ENCODE measurements at places on chromosomes 16 and 17. TPM values are rescaled to one million over a fixed set of nuclear protein-coding genes. Genes with fewer than 3 reads are reported as not detected.
A peak's percentile ranks its signal among the peaks of the same experiment; 100 is the strongest.

DNA sequence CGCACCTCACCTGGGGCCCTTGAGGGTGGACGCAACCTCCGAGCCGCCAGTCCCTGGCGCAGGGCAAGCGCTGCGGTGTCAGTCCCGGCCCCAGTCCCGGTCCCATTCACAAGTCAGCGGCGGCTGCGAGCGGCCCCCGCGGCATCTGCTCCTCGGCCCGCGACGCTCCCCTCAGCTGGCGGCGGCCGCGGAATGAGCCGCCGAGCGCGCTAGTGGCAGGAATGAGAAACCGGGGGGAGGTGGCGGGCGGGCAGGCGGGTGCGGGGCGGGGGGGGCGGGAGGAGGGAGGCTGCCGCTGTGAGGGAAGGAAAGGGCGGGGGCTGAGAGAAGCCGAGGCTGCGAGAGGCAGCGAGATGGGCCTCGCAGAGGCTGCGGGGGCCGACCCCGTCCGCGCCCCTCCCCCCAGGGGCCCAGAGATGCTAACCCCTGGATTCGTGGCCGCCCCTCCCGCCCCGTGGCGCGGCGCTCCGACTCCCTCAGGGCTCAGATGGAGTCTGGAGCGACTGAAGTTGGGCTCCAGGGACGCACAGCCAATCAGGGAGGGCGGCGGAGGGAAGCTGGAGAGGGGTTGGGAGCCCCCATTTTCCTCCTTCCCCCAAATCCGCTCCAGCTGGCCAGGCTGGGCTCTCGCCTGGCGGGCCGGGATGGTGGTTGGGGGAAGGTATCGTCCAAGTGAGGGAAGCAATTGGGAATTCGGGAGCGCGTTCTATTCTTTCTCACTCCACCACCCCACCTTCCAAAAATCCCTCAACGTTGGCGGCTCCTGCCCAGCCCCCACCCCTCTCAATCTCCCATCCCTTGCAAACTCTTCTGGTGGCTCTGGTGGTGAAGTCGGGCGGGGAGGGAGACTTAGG is at the start of gene CDH11:
TSS of gene CDH11 (minus strand) at position 194 of the 854 bp plus-strand sequence. CDS start 117,194 bp downstream, outside the sequence.
- peak; percentile 85 for DNase-seq

- DNase-seq: no peak
Observed at GRCh38 chr16:31118223-31119155, 1.0 kb downstream of the KAT8 start.

- no peak for DNase-seq
Observed at GRCh38 chr17:50189550-50190292, 11.7 kb downstream of the COL1A1 start.

GRCh38 chr17:61808442-61808841 is 54.9 kb downstream of the BRIP1 start:
- no peak for DNase-seq

- peak; percentile 70 for DNase-seq
Observed at GRCh38 chr16:22077700-22078313, 14.5 kb upstream of the VWA3A start.

- no peak for DNase-seq
Observed at GRCh38 chr16:85767531-85767930, 16.6 kb upstream of the C16orf74 start.

DNA sequence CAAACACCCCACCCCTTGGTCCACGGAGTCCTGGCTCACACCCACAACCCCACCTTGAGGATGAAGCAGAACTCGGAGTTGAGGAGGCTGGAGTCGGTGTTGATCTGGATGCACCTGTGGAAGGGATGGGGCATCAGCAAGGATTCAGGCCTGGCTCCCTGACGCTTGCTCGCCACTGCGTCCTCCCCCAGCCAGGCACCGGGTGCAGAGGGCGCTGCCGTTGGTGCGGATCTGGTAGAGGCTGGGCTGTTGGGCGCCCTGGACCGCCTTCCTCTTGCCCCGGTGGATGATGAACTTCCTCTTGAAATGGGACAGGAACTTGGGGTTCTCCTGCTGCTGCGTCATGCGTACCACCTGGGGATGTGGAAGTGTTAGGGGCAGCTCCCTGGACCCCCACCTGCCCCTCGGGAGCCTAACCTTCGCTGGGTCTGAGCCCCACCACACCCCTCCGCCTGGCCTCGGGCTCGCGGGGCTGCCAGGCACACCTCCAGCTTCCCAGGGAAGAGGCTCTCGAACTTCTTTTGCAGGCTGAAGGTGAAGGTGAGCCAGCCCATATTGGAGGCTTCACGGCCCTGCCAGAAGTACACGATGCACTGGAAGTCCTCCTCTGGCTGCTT is 12.3 kb downstream of the FLII start:
- DNase-seq: no peak

- DNase-seq: no peak
Observed at GRCh38 chr16:66862023-66862520, 17.9 kb downstream of the CA7 start.

DNA sequence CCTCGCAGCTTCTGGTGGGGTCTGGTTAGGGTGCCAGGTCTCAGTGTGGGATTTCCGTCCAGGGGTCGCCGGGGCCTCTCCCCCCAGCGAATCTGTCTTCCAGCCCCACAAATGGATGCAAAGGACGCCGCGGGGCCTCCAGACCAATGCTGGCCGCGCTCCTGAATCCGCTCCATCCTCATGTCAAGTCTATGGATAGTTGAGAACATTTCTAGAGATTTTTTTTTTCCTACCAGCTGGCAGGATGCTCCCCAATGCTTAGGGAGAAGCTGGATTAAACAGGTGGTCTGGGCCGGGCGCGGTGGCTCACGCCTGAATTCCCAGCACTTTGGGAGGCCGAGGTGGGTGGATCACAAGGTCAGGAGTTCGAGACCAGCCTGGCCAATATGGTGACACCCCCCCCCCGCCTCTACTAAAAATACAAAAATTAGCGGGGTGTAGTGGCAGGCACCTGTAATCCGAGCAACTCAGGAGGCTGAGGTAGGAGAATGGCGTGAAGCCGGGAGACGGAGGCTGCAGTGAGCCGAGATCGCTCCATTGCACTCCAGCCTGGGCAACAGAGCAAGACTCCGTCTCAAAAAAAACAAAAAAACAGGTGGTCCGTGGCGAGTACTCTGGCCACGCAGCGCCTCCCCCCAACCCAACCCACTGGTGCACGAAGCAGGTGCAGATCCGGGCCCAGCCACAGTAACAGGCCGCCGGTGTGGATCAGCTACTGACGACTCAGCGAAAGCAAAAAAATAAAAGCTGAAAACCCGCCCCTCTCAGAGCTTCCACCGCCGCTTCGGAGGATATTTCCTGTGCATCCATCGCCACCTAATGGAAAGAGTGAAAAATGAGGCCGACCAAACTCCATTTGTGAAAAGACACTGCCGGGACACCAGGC is 1.1 kb upstream of the NXN start:
- DNase-seq: no peak

DNA sequence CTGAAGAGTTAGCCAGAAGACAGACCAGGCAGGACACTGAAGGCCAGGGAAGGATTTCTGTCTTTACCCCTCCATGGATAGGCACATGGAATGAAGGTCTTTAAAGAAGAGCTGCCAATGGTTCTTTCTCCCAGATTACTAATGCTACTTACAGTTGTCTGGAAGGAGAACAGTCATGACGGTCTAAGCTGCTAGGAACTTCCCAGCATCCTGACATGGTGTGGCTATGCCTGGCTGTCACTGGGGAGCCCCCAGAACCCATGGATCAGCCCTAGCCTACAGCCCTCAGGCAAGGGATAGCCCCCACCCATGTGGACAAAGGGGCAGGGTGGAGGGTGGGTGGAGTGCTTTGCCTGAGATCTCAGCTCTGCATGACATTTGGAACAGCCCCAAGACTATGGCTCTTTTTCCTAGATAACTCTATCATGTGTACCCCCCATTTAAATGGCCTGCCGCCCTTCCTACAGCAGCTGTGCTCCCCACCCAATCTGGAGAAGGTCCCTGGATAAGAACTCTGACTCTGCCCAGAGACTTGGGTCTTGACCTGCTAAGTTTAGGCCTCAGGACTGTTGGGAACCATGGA is 9.2 kb upstream of the KAT7 start:
- DNase-seq: no peak

DNA sequence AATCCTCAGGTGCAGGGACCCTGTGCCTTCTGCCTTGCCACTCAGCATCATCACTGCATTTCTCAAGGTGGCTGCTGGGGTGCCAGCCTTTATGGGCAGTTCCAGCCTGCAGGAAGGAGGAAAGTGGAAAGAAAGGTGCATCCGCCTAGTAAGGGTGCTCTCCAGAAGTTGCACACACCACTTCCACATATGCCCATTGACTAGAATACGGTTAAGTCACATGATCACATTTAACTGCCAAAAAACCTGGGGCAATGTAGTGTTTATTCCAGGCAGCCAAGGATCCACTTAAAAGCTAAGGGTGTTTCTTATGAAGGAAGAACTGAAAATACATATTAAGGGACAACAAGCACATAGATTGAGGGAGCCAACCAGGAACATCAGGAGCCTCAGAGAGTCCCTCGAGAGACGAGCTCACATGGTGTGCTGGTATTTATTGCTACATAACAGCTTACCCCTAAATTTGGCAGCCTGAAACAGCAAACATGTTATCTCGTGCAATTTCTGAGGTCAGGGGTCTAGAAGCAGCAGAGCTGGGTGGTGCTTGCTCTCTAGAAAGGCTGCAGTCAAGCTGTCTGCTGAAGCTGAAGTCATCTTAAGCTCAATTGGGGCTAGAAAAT is 52.0 kb upstream of the MMP2 start:
- no peak for DNase-seq

DNA sequence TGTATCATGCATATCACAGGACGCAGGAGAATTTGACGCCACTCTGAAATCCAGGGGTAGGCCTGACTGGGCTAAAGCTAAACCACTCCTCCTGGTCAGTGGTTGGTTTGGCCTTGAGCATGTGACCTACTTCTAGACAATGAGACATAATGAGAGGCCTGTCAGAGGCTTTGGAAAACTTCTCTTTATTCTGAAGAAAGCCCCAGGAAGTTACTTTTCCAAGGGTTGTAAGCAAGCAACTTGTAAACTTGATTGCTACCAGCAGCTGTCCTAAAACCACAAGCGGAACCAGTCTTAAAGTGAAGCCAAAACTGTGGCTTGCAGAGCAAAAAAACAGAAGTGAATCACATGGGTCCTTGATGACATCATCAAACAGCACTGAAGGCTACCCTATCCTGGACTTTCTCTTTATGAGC is 138.2 kb upstream of the COX10 start:
- DNase-seq: no peak

- DNase-seq: no peak
Observed at GRCh38 chr16:62503073-62503472, 466.8 kb upstream of the CDH8 start.

GRCh38 chr17:55037828-55038227 is 69.3 kb downstream of the STXBP4 start:
- no peak for DNase-seq

DNA sequence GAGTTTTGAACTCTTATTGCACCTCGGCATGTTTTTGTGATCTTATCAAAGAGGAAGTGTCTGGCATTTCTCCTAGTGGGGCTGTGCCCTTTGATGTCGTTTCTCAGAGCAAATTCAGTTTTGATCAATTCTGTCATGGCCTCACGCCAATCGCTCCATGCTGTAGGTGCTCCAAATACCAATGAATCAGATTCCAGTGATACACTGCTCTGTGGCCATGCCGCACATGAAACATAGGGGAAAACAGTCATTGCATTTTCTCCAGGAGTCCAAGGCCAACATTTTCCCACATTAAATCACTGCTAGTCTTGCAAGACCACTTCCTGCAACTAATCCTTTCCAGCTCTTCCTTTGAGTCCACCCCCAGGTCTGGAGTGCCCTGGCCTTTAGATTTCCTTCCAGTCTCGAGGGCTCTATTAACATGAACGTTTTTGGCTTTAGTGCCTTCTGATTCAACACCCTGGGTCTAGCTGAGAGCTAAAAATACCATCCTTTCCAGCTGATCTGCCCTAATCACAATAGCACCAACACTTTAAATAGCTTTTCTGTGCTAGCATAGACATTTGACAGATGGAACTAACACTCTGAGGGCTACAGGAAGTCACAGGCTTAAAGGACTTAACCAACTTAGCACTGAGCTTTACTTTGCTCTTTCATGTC is 18.2 kb upstream of the RASL10B start:
- DNase-seq: peak; percentile 91

- DNase-seq: no peak
Observed at GRCh38 chr17:40219594-40220338, 662 bp downstream of the WIPF2 start.

- no peak for DNase-seq
Observed at GRCh38 chr16:2022723-2023091, 3.1 kb downstream of the NPW start.

GRCh38 chr17:38596651-38597050 is 9.1 kb downstream of the SRCIN1 start:
- no peak for DNase-seq

DNA sequence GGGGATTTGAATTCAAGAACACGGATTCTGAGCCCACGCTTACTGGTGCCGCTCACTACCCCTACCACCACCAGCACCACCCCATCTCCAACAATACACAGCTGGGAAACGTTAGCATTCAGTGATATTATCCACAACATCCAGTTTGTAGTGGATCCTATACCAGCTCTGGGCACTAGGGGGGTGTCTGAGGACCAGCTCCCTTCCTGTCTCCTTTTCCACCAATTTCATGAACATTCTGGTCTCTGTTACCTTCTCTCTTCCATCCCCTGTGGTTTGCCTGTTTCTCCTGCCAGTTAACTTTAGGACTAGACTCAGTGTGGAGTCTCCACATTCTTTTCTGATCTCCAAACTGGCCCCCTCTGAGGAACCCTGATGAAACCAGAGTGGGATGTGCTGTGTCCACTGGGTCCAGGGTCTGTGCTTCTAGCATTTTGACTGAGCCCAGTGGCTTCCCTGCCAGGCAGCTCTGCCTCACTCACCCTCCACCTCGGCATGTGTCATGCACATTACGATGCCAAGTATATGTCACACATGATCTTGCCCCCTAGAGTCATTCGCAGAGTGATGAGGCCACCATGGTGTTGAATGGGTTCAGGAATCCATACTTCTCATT is 187.0 kb upstream of the CDH13 start:
- no peak for DNase-seq

GRCh38 chr16:11440657-11441012 is 95.4 kb downstream of the RMI2 start:
- DNase-seq: no peak

GRCh38 chr17:16239931-16240330 is 22.9 kb downstream of the PIGL start:
- DNase-seq: no peak

SCIMP gene
- total RNA-seq: 0.21 TPM

GCGR gene
- total RNA-seq: not detected

MMP25 gene
- 0.21 TPM for total RNA-seq

ASPHD1 gene
- total RNA-seq: not detected

FGF11 gene
- total RNA-seq: 0.32 TPM

SMPD3 gene
- total RNA-seq: not detected

NLRC5 gene
- 46.7 TPM for total RNA-seq

GJD3 gene
- total RNA-seq: not detected

TBC1D3 gene
- not detected for total RNA-seq

DOC2B gene
- 200 TPM for total RNA-seq

DNAH3 gene
- total RNA-seq: 0.32 TPM

CCT6B gene
- total RNA-seq: not detected

FNDC8 gene
- not detected for total RNA-seq

HOXB4 gene
- total RNA-seq: 20.4 TPM

ATP6V0A1 gene
- total RNA-seq: 59.0 TPM

SLC16A13 gene
- 1.5 TPM for total RNA-seq

MRPL12 gene
- total RNA-seq: 21.8 TPM

TMEM100 gene
- 1.7 TPM for total RNA-seq

GRB2 gene
- 65.7 TPM for total RNA-seq

CCDC40 gene
- 5.4 TPM for total RNA-seq

All from ascending aorta (tissue), 2 donors.